ENCODE measurements at places on chromosomes 11 and 22.

DNA sequence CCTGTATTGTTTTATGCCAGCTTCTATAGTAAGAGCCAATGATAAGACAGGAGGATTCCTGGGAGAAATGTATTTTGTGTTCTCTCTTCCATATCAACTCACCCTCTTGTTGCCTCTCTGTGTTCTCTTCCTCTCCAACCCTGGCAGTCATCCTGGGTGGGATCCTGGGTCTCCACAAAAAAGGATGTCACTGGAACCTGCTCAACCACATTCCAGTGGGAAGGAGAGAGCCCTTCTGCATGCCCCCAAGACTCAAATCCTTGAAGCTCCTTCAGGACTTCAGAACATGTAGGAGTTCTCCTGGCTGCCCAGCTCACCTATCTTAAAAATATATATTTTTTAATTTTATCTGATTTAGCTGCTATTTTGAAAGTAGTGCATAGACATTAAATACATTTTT, 26.1 kb downstream of the APOL6 start:
- no peak for DNase-seq

DNA sequence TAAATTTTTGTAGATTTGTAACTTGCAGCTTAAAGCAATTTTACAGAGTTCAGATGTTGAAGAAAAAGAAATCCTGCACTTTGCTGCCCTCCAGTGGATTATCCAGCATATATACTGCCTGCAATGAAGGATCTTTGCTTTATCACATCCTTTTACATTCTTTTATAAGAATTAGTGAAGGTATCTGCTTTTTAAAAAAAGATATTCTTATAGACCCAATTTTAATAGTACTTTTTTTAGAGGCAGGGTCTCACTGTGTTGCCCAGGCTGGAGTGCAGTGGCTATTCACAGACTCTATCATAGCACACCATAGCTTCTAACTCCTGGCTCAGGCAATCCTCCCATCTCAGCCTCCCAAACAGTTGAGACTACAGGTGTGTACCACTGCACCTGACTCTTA, 60.7 kb downstream of the TTC17 start:
- DNase-seq, result no peak

DNA sequence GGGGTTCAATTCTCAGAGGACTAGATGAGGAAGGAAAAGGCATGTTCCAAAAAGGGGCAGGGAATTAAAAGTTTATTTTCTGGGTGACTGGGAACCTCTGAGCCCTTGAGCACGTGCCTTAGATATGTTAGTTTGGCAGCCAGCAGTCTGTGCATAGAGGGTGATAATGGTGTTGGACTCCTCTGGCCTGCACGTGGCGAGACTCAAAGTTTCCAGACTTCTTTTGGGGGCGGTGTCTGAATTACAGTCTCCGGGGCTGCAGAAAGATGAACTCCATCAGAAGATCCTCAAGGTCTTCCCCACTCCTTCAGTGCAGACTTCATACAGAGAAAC, 861 bp upstream of the ZNRF3 start:
- no peak for DNase-seq

DNA sequence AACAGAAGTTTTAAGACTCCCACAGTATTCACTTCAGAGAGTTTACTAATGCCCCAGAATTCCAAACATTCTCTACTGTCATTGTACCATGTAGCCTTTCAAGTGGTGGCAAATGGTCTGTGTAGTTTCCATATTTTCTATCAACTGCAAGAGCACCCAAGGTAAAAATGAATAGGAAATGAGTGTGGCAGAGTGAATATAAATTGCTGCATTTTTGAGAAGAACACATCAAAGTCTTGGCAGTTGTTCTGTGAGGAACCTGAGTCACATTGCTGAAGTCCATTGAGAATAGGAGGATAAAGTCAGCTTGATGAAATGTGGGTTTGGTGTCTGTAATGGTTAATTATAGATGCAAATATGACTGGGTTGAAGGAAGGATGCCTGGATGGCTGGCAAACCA, 193.6 kb downstream of the AASDHPPT start:
- no peak for DNase-seq

GRCh38 chr22:17767233-17768065, 6.8 kb downstream of the BID start:
- no peak for DNase-seq

GRCh38 chr22:33167998-33168790, 110.0 kb upstream of the SYN3 start:
- no peak for DNase-seq

DNA sequence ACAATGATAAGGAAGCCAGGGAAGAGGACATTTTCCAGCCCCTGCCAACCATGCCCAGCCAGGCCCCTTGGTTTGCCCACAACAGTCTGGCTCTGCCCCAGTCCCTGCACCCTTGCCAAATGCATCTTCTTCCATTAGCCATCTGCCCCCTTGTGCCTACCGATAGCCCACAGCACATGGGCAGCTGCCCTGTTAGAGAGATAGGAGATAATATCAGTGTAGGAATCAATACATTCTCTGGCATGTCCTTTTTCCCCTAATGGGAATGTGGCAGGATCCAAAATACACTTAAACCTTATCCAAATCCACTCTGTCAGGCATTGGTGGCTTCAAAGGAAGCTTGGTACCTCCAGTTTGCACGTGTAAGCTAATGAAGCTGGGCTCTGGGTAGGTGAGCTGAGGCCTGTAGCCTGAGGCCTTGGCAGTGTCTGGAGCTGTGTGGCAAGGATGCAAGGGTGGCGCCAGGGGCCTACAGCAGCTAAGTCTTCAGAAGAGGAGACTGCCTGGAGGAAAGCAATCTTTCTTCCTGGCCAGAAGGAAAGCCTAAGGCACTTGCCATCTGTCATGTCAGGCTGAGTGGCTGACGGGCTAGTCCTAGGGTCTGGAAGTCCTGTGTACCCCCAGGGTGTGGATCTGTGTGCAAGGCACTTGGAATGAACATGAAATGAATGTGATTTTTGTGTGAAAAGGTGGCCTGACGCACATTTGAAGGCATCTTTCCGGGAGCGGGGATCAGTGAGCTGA, 164.2 kb upstream of the TBCEL start:
- no peak for DNase-seq

GRCh38 chr11:74926304-74927030, 22.4 kb downstream of the XRRA1 start:
- DNase-seq, result no peak

GRCh38 chr11:84580428-84580827, 1046.7 kb downstream of the DLG2 start:
- DNase-seq, result no peak

- DNase-seq, result no peak
These were observed 8.5 kb downstream of the DCHS1 start for GRCh38 chr11:6646918-6647679.

GRCh38 chr22:27019827-27020226, 362.4 kb downstream of the MIAT start:
- DNase-seq, result no peak

DNA sequence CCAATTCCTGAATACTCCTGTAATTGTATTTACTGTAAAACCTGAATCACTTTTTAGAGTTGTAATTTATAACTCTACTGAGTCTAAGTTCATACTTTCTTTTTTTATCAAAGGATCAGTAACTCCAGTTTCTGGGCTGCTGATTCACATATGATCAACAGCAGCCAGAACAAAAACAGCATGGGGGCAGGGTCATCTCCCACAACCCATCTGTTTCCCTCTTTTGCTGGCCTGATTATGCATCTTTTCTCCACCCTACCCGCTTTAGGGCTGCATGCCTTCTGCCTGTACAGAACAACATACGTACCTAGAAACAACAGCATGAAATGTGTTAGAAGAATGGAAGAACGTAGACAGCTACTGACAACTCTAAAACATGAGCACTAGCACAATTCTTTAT, 76.0 kb downstream of the MRTFA start:
- no peak for DNase-seq

- DNase-seq, result no peak
These were observed 119.4 kb downstream of the BLID start for GRCh38 chr11:121996574-121996973.

- no peak for DNase-seq
These were observed 240.3 kb downstream of the BRD1 start for GRCh38 chr22:49587421-49587820.

- DNase-seq, result no peak
These were observed 101.0 kb downstream of the ELP4 start for GRCh38 chr11:31610544-31610943.

GRCh38 chr11:60864856-60865513, 2.4 kb upstream of the ZP1 start:
- DNase-seq, result no peak

- DNase-seq, result no peak
These were observed 10.4 kb upstream of the TIMP3 start for GRCh38 chr22:32791056-32791455.

GRCh38 chr11:103871923-103872551, 164.4 kb upstream of the DDI1 start:
- DNase-seq, result no peak

- no peak for DNase-seq
These were observed 23.3 kb downstream of the ZBTB16 start for GRCh38 chr11:114082767-114083181.

GRCh38 chr22:26903030-26903856, 245.9 kb downstream of the MIAT start:
- no peak for DNase-seq

DNA sequence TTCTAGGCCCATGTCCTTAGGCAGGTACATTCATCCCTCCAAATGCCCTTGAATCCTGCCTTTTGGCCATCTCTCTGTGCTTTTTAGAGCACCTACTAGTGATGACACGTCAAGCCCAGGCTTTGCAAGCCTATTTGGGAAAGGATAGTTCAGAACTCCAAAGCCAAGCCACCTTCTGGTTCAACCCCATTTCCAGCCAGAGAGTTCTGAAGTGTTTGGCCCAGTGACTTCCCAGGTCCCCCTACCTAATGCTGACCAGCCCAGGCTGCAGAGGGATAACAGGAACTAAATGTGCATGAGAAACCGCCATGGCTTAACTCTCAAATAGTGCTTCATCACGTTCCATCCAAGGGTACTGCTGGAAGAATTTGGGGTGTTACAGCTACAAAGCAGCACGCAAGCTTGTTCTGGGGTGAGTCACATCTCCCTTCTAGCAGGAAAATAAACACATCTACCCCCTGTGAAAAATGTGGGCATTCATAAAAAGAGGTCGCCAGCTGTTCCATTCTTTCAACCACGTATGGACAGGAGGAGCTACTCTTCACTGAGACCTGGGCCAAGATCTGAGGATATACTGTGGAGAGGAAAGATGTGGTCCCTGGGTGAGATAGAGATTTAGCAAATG, 2.0 kb upstream of the FXYD6 start:
- no peak for DNase-seq

DNA sequence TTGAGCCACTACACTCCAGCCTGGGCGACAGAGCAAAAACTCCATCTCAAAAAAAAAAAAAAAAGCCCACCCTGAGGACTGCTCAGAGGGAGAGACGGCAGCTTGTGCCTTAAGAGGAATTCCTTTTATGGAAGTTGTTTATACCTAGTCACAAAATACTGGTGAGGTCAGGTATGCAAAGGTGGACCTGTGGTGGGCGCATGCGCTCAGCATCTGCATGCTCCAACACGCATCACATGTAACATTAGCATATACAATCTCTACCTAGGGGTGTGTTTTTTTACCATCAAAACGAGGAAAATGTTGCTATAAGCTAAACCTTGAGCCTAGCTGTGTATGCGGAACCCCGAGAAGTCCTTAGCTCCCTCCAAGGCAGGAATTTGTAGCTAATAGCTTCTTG, 6.8 kb upstream of the SART1 start:
- DNase-seq, result no peak

DNA sequence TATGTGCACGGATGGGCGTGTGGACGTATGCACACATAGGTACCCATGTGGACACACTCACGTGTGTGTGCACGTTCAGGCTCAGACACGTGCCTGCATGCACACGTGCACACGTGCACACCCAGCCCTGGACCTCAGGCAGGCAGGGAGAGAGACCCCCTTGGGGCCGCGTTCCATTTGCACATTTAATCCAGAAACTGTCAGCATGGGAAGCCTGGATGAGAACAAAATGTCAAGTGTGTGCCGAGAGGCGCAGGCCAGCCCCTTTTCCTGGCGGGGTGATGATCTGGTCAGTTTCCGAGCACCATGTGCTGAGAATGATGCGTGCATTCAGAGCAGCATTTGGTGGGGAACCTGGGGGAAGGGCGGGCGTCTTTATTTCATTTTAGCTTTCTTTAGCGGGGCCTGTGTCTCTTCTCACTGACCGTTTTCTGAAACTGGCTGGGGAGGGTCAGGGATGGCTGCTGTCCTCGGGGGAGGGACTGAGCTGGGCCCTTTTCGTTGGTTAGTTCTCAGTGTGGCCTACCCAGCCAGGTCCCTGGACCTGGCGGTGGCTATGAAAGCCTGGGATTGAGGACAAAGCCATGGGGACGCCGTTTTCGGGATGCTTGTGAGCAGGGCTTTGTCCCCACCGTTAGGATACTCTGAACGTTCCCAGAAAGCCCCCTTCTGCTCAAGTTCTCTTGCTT, 96.3 kb downstream of the KCNQ1 start:
- no peak for DNase-seq

All from omental fat pad (tissue), 4 donors.